ENCODE measurements at places on chromosomes 13 and 19.

- DNase-seq: no peak
Measured at GRCh38 chr19:57079656-57080055, 40.1 kb upstream of the USP29 start.

- DNase-seq: no peak
Measured at GRCh38 chr13:114066956-114067355, 65.5 kb downstream of the RASA3 start.

DNA sequence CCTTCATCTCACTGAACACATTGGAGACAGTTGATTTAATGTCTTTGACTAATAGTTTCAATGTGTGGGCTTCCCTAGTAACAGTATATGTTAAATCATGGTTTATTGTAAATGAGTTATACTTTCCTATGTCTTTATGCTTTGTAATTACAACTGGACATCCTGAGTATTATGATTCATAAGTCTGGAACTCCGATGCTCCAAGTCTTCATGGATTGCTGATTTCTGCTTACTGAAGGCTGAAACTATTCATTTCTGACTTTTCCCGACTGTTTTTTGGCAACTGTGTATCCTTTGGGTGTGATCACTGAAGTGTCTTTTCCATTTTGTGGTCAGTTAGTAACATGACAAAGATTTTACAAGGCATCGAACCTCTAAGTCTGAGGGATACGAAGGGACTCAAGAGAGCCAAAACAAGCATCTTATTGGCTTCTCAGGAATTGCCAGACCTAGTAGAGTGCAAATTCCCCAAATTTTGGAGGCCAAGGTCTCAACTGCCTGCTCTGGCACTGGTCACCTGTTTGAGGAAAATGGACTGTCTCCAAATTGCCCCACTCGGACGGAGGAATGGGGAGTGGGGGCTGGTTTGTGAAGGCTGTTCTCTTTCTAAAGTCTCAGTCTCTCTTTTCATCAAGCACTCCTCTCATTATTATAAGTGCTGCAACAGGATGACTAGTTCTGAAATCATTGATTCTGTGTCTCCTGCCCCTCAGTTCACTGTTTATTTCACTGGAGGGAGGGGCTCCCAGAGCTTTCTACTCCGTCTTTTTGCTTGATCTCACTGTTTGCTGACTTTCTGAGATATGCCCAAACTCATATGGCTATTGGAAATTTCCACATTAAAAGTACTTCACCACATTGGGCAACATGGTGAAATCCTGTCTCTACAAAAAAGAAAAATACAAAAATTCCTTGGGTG lies 20.2 kb upstream of the CD70 start:
- peak; percentile 23 for DNase-seq

GRCh38 chr19:1410136-1410786 lies 2.9 kb downstream of the DAZAP1 start:
- DNase-seq: no peak

- no peak for DNase-seq
Measured at GRCh38 chr13:63696055-63696454, 2280.4 kb upstream of the PCDH20 start.

DNA sequence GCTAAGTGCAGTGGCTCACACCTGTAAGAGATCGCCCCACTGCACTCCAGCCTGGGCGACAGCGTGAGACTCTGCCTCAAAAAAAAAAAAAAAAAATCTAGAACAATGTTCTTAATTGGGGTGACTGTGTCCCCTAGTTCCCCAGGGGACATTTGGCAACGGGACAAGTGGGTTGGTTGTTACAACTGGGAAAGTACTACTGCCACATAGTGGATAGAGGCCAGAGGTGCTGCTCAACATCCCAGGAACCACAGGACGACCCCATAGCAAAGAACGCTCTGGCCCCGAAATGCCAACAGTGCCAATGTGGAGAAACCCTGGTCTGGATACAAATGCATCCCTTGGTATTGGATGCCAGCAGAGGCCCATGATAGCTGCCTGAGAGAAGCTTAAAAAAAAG lies 11.8 kb downstream of the NLRP12 start:
- no peak for DNase-seq

GRCh38 chr13:99296398-99296797 lies 10.8 kb downstream of the GPR183 start:
- no peak for DNase-seq

GRCh38 chr13:26896986-26897668 lies 136.5 kb upstream of the GPR12 start:
- DNase-seq: no peak

DNA sequence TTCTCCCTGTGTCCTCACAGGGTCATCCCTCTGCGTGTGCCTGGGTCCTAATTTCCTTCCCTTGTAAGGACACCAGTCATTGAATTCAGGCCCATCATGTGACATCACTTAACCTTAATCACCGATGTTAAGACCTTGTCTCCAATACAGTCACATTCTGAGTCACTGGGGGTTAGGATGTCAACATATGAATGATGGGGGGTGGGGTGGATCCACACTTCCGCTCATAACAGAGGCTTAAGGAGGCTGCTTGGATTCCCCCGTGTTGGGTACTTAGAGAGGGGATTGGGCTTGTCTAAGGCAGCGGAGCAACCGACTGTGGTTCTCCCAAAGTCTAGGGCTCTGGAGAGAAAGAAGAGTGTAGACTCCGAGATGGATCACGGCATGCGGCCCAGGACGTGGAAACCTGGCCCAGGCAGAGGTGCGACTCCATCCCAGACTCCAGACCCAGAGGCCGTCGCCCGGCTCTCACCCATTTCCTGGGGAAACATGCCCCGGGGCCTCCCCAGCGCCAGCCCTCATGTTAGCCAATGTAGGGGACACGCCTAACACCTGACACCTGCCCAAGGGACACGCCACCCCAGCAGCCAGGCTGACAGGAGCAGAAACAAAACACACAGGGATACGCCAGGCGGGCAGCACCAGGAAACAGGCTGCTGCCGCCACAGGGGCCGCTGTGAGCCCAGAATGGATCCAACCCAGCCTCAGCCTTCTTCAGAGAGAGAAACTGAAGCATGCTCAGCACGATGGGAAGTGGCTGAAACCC lies 17.1 kb upstream of the IGLON5 start:
- no peak for DNase-seq

- no peak for DNase-seq
Measured at GRCh38 chr13:44648392-44649103, 72.4 kb upstream of the TSC22D1 start.

GRCh38 chr13:50244355-50244712 lies 229.1 kb downstream of the KCNRG start:
- no peak for DNase-seq

- DNase-seq: no peak
Measured at GRCh38 chr13:98571955-98572662, 4.8 kb downstream of the STK24 start.

- no peak for DNase-seq
Measured at GRCh38 chr13:105474983-105475610, 1060.4 kb downstream of the EFNB2 start.

DNA sequence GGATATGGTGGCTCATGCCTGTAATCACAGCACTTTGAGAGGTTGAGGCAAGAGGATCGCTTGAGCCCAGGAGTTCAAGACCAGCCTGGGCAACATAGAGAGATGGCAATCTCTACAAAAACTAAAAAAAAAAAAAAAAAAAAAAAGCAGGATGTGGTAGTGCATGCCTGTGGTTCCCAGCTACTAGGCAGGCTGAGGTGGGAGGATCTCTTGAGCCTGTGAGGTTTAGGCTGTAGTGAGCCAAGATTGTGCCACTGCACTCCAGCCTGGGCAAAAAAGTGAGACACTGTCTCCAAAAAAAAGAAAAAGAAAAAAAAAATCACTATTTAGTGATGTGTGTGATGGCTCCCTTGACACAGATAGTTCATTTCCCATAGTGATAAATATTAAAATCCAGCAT lies 365.0 kb upstream of the NBEA start:
- no peak for DNase-seq

GRCh38 chr19:7268705-7269098 lies 25.5 kb downstream of the INSR start:
- no peak for DNase-seq

- DNase-seq: no peak
Measured at GRCh38 chr13:29369060-29369743, 226.3 kb downstream of the SLC7A1 start.

DNA sequence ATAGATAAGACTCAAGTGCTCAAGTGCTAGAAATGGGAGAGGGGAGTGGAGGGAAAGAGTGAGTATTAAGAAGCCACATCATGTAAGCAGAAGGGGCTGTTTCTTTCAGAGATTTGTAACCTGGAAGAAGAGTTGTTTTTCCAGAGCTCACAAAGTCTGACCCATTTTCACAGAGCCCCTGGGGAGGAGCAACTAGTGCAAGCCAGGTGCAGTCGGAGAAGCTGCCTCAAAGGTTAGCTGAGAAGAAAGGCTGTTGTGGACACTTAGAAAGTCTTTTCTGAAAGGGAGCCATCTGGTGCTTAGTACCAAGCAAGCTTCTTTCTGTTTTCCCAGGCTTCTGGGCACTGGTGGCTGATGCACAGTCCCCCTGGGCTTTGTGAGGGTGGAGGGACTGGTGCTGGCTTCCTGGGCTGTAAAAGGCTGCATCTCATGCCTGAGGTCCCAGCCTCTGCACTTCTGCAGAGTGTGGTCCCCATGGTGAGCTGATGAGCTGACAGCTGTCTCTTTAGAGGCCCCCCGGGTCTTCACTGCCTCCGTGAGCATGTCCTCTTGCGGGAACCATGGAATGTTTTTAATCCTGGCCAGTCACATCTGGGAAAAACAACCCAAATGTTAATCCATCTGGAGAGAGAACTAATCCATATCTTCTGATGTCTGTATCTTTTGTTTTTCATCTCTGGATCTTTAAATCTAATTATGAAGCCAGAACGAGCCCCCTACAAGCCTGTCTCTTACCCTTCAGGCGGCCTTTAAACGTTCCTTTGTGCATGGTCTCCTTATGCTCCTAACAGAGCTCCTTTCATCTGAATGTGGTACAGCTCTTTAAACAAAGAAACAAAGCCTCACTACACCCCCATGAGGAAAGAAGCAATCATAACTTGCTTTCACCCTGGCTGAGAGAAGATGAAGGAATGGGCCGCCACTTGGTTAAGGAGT lies 40.2 kb downstream of the OLFM4 start:
- no peak for DNase-seq

GRCh38 chr13:100815476-100816046 lies 141.0 kb upstream of the TMTC4 start:
- peak; percentile 13 for DNase-seq

- no peak for DNase-seq
Measured at GRCh38 chr13:67001363-67001762, 228.8 kb downstream of the PCDH9 start.

DNA sequence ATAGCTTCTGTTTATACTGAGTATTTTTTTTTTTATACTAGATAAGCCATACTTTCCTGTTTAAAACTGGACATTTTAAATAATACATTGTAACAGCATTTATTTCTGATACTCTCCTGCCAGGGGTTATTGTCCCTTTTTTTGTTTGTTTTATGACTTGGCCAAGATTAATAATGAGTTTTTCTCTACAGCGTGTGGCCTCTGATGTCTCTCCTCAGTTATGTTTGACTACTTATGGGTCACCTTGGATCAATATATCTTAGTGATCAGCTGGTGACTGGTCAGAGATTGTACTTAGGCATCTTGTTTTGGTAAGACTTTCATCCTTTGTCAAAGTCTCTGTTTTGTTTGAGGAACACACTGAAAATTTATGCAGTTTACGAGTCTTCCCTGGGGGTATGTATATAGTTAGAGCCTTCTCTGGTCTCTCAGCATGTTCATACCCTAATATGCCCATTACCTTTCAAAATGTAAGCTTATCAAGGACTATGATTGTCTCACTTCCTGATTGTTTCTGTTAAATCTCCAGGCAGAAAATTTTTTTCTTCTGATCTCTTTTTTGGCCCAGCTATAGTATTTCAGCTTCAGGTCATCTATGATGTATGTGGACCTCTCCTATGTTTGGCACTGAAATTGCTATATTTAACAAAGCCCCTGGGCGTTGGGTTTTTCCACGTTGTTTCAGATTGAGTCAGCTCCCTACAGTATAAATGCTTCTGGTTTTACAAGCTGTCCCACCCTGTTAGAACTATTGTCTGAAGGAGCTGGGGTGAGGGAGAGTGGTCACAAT lies 87.9 kb downstream of the URI1 start:
- no peak for DNase-seq

- no peak for DNase-seq
Measured at GRCh38 chr13:33233547-33233946, 52.0 kb downstream of the STARD13 start.

DNA sequence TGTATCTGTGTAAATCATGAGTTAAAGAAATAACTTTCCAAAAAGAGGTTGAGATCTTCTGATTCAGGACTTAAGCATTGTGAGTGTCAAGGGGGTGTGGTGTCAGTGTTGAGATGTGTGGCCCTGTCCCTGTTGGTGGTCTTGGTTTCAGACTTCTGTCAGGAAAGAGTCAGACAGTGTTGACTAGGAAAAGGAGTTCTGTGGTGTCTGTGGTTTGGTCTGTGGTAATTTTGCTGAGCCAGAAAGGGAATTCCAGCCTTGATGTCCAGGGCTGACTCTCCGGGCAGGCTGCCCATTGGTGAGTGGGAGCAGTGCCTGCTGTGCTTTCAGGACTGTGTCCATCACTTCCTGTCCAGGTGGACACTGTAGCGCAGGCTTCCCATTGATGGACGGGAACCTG lies 39.8 kb upstream of the IGFL4 start:
- peak; percentile 88 for DNase-seq

DNA sequence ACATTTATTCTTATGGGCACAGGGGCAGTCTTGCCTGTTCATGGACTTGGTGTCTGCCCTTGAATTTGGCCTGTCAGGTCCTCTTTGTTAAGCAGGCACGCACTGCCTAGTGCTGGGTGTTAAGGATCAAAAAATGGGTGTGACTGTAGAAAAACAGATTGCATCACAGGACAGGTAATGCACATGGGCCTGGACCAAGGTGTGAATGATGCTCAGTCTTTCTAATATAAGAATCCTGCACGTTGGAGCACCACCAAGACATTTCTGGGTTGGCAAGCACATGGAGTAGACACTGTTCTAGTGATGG lies 33.7 kb downstream of the GATAD2A start:
- no peak for DNase-seq

DNA sequence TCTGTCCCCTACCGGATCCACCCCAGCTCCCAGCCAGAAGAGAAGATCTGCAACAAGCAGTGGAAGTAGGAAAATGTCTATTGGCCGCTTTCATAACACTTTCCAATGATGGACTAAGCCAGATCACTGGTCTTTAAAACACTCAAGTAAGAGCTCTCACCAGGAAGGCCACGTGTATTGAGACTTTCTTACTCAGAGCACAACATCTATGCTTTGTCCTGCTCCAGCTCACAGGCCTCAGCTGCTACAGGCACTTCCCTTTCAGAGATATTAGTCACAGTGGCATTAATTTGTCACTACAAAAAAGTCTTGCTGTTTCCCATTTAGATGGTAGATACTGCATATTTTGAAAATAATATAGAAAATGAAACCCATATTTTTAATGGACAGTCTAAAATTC lies 164.2 kb downstream of the ABCC4 start:
- DNase-seq: no peak
